ENCODE measurements at places on chromosomes 4 and X. TPM values are rescaled to one million over a fixed set of nuclear protein-coding genes. Genes with fewer than 3 reads are reported as not detected.

Gene DUSP9
- 4.2 TPM for total RNA-seq

- no peak for DNase-seq
Measured at GRCh38 chrX:4382273-4382672, 668.8 kb upstream of the PRKX start.

DNA sequence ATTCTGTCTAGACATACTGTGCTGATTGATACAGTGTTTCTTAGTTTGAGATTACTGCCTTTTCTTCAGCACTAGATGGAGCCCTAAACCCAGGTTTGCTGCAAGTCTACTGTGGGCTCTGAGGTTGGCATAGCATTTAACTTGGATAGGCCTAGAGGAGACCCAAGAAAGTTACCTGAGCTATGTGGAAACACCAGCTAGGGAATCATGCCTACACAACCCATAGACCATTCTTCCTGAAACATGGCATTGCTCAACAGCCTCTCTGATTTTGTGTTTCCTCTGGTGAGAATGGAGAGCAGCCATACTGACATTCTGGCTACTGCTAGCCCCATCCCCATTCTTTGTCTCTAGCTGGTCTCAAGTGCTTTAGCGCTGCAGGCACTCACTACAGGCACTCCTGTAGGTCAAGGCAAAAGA is 287.7 kb upstream of the PCDH18 start:
- no peak for DNase-seq

DNA sequence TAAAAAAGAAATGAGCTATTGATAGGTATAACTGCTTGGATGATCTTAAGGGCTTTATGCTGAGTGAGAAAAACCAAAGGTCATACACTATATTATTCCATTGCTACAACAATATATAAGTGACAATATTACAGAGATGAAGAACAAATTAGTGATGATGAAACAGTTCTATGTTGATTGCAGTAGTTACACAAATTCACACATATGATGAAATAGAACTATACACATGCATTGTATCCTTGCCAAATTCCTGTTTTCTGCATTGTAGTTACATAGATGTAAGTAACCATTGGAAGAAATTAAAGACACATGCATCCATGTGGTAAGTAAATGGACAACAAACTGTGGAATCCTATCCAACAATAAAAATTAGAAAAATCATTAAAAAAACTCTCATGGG is 76.5 kb downstream of the CENPC start:
- DNase-seq = no peak

Gene PAGE1
- total RNA-seq = not detected

DNA sequence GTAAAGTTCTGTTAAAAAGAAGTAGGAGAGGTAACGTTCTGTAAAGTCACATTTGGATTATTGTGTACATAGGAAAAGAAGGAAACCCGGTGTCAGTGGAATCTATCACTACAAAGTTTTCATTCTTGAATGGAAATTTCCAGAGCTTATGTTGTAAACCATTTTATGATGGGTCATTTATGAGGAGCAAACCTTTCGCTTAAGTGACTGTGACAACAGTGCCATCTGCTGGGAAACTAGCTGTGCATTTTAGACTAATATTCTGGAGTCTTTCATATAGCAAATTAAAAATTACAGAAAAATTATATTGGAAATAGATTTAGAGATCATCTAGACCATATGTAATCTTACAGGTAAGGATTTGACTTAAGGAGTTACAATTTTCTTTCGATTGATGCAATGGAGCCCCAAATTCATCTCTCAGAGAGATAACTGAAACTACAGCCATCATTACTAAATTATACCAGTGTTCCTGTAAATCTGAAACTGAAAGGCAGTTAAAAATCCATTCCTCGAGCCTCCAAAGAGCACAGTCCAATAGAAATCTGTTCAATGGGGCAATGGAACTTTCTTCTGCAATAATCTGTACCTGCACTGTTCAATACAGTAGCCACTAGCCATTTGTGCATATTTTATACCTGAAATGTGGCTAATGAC is 26.9 kb downstream of the ASB9 start:
- DNase-seq = no peak

DNA sequence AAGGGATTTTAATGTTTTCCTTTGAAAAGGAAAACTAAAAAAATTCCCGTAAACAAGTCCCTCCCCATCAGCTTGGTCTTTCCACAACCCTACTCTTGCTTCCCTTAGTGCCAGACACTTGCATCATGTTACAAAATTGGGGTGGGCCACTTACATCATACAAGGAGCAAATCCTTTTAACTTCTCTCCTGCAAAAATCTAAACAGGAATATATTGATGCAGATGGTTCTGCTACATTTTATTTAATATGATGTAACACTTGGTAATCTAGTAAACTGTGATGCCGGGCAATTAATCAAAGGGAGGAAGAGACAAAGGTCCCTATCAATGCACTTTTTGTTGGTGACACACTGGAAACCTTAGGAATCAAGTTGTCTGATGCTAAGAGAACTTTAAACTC is 125.3 kb downstream of the UBE2K start:
- no peak for DNase-seq

Gene SUV39H1
- total RNA-seq = 6.3 TPM

GRCh38 chrX:121050781-121051180 is 3.4 kb downstream of the GLUD2 start:
- no peak for DNase-seq

DNA sequence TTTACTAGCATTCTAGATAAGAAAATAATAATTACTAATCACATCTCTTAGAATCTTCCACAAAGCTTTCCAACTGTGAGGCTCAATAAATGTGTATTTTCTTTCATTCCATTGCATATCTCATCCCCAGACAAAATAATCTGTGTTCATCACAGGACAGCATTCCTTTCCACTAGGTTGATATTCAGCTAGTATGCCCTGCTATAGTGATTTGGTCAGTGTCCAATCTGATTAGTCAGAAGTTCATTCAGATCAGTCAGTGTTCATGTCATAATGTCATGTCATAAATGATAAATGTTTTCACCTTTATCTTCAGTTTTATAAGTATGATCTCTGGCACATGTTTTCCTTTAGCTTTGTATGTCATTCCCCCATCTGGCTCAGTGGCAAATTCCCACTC is 611.4 kb downstream of the KCTD8 start:
- DNase-seq = no peak

Gene GPRASP3
- total RNA-seq = 8.5 TPM

DNA sequence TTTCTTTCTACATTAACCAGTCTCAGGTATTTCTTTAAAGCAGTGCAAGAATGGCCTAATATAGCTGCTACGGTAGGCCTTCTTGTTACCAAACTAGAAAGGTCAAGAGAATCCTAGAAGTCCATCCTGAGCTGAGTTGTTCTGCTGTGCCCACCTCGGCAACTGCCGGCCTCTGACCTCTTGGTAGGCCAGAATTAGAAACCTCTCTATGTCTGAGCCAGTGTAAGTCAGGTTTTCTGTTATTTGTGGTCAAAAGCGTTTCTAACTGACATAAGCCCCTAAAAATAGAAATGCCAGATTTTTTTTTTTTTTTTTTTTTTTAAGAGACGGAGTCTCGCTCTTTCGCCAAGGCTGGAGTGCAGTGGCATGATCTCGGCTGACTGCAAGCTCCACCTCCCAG is 43.1 kb downstream of the SOWAHB start:
- DNase-seq = no peak

DNA sequence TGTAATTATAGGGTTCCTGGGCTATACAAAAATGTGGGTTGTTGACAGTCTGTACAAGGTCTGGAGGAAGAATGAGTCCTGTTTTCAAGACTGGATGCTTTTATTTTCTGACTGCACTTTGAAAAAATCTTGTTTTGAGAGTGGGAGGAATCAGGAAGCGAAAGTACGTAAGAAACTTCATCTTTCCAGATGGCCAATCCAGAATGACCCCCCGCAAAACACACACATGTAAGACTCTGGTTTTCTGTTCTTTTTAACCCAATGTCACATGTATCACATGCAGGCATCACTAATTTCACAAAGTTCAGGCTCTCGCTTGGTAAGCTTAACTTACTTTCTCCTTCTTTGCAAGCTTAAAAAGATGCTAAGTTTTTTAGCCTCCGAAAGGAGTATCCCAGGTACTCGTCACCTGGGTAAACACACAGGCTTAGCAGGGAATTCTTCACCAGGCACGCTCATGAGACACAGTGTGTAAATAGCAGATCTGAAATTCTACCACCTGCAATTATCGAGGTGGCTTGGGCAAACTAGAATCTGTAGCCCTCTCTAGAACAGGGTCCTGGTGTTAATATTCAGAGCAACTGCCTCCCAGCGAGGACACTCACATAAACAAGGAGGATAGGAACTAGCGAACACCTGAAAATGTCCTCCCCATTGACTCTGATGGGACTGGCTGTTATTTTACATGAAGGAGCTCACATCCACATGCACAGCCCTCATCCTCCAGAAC is 90.7 kb downstream of the NSUN7 start:
- DNase-seq = no peak

Gene TGIF2LX
- not detected for total RNA-seq

Gene CLDN22
- total RNA-seq = not detected

GRCh38 chrX:41164449-41164848 is 79.2 kb downstream of the USP9X start:
- no peak for DNase-seq
